ENCODE measurements at places on chromosomes 7 and 10. TPM values are rescaled to one million over a fixed set of nuclear protein-coding genes. Genes with fewer than 3 reads are reported as not detected.

The ANK3 gene
- 130 TPM for polyA plus RNA-seq

The AZGP1 gene
- 62.9 TPM for polyA plus RNA-seq

The AIMP2 gene
- polyA plus RNA-seq = 22.2 TPM

The VPS26A gene
- polyA plus RNA-seq = 95.0 TPM

The SGCE gene
- 127 TPM for polyA plus RNA-seq

The ZNF746 gene
- 14.2 TPM for polyA plus RNA-seq

The GNAT3 gene
- polyA plus RNA-seq = not detected

The STOX1 gene
- polyA plus RNA-seq = 6.2 TPM

The MUC3A gene
- polyA plus RNA-seq = 0.04 TPM

The WDR11 gene
- 93.6 TPM for polyA plus RNA-seq

The SRRM3 gene
- polyA plus RNA-seq = 1.8 TPM

The ASZ1 gene
- not detected for polyA plus RNA-seq

The TNKS2 gene
- 56.0 TPM for polyA plus RNA-seq

The FKBP6 gene
- polyA plus RNA-seq = 0.40 TPM

The ITIH5 gene
- polyA plus RNA-seq = 26.5 TPM

The NAT16 gene
- polyA plus RNA-seq = 0.18 TPM

The PNLIPRP2 gene
- not detected for polyA plus RNA-seq

The ZNF853 gene
- polyA plus RNA-seq = 16.3 TPM

The CWF19L1 gene
- 32.0 TPM for polyA plus RNA-seq

The TMEM213 gene
- polyA plus RNA-seq = 37.8 TPM

The TAS2R41 gene
- not detected for polyA plus RNA-seq

The MLXIPL gene
- polyA plus RNA-seq = 4.4 TPM
